ENCODE measurements at places on chromosomes 13 and 19.

DNA sequence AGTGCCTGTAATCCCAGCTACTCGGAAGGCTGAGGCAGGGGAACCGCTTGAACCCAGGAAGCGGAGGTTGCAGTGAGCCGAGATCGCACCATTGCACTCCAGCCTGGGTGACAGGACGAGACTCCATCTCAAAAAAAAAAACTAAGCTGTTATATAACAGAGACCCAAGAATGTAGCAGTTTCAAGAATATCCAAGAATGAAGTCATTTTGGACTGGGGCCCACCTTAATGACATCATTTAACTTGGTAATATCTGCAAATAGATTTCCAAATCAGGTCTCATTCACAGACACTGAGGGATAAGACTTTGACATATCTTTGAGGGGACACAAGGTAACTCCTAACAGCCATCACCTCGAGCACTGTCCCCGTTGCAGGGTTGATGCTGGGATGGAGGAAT is 36.5 kb upstream of the MRI1 start:
- peak; percentile 47 for DNase-seq

GRCh38 chr13:87453244-87453643 is 217.9 kb upstream of the SLITRK5 start:
- DNase-seq = no peak

DNA sequence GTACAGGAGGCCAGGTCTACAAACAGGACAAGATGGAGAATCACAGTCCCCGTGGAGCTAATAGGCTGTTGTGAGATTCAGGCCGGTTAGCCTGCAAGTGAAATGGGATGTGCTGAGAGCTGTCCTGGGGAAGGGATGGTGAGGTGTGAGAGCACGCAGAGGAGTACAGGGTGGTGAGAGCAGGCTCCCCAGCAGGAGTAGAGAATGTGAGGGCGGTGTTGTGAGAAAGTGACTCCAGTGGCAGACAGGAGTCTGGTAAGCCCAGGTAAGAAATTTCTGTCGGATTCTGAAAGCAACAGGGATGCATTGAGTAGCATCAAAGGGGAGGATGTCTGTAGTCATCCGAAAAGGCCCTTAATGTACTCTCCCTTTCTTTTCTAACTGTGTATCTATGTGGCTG is 50.7 kb upstream of the GPR183 start:
- DNase-seq = no peak

DNA sequence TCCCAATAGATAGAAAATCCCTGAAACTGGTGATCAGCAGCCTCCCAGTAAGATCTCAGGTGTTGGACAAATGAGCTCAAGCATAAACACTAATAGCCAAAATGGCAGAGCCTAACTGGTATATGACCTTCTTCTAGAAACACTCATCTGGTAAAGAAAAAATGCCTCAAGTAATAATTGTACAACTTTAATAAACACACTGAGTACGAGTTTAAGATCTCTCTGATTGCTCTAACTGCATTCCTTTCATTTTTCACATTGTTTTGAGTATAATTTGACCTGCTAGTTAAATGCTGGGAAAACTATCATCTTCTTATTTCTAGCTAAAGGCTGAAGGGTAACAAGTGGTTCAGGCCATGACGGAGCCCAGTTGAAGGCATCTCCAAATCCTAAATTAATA is 2009.5 kb upstream of the PCDH20 start:
- DNase-seq = peak; percentile 67

DNA sequence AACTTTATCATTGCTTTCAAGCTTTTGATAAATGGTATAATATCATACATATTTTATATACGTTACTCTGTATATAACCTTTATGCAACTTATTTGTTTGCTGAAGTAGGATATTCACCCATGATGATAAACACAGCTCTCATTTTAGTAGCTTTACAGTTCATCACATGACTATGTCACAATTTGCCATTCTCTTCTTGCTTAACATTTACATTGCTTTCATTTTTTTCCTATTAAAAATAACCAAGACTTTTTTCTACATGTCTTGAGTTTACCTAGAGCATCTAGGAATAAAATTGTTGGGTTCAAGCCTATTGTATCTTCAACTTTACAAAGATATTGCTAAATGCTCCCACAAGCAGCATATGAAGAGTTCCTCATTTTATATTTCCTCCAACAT is 54.0 kb downstream of the KCNRG start:
- peak; percentile 68 for DNase-seq

- peak; percentile 71 for DNase-seq
Observed at GRCh38 chr13:77565635-77566034, 30.1 kb downstream of the SCEL start.

GRCh38 chr19:46515879-46516350 is 20.2 kb upstream of the PNMA8B start:
- DNase-seq = peak; percentile 67

DNA sequence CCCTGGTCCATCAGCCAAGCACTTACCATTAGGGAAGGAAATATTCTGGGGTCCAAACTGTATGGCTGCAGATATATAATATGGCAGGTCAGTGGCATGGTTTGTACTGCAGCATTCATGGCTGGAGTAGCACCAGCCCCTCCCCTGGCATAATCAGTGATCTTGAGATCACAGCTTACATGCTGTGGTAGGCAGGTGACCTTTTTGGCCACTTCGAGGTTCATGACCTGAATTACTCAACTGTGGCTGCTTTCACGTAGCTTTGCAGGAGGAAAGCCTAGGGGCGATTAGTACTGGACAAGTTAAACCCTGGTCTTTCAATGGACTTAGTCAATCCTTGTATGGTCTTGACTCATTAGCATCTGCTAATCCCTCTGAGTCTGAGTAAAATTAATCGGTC is 169.8 kb downstream of the SPRY2 start:
- no peak for DNase-seq

DNA sequence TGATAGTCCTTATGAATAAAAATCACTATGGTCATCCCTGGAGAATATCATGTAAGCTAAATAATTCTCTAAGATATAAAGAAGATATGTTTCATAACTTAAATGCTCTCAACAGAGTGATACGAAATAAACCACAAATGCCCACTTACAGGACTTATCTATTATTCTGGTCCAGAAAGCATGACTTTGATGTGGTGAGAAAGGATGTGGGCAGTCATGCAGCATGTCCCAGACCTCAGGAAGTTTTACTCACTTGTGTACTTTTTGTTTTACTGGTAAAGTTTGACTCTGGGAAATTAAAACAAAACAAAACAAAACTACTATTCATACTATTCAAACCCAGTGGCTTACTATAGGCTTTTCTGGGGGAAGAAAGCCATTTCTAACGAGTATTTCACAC is 483.2 kb upstream of the SLITRK6 start:
- DNase-seq = peak; percentile 23

DNA sequence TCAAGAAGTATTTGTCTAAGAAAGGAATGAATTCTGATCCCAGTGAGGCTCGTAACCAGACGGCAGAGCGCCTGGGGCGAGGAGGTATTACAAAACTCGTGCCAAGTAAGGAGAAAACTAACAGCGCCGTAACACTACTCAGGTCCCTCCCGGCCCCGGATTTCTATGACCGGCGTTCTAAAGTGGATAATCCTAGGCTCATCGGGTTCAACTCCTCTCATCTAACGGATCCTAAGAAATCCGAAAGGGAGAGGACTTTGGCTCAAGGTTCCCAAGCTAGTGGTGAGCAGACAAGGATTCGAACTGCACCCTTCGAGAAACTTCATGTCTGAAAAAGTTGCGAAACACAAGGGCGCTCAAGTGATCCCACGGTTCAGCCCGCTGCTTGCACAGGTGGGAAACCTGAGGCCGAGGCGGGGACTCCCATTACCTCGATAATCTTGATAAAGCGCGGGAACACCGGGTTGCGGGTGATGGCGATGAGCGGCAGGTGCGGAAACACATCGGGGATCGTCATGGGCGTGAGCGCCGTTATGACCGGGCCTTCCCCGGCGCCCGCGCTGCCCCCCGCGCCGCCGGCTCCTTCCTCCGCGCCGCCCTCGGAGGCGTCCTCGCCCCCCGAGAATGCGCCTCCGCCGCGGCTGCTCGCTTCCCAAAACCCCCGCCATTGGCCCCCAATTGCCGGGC is 529 bp downstream of the LONP1 start:
- DNase-seq = peak; percentile 38

- DNase-seq = no peak
Observed at GRCh38 chr19:38389957-38390924, 1.7 kb downstream of the SPRED3 start.

DNA sequence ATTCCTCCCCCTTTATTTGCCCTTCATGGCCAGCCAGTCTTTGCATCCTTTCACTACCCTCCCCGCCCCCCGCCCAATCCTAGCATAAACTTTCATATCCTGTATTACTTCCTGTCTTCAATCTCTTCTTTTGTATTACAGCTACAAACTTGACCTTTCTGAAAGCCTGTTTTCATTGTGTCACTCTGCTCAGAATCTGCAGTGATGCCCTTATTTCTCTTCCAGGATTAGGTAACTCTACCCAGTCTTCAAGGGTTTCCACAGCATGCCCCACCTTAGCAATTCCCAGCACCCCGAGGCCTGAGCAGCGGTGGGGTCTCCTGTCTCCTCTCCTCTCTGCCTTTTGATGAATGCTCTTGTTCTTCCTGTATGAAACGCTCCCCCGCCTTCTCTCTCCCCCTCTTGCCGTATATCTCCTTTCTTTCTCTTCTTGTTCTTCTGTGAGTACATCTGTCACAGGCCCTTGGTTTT is 145.6 kb downstream of the SHISA2 start:
- DNase-seq = no peak

- DNase-seq = no peak
Observed at GRCh38 chr19:53880711-53881481, 1.1 kb upstream of the PRKCG start.

DNA sequence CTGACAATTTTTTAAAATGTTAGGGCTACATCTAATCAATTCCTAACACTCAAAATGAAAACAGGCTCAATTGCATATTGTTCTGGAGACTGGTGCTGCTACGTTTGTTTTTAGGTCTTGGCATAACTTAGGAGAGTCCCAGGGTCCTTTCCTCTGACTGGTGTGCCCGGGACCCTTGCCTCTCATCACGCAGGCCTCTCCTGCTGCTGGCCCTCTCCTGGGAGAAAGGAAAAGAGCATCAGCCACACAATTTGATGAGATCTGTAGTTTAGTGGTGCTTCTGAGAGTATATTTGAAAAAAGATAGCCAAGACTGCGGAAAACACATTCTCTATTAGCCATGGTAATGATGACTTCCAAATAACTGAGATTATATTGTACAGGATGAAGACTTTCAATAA is 380.0 kb downstream of the KLF12 start:
- no peak for DNase-seq

DNA sequence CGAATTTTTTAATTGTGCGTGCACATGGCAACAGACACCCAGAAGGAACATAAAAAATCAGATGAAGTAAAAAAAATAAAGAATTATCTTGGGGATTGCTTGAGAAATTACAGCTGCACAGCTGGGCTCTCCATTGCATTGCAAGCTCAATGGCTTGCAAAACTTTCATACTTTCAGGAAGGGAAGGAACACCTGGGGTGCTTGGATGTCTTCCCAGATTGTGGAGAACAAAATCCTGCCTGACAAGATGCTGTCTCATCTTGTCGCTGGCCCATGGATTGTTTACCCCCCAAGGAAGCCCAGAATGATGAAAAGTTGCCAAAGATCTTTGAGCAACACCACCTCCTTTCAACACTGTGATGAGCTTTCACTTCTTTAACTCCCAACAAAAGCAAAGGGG is 11.0 kb upstream of the CASP14 start:
- DNase-seq = peak; percentile 95

GRCh38 chr19:31625056-31625455 is 275.8 kb upstream of the TSHZ3 start:
- DNase-seq = no peak

DNA sequence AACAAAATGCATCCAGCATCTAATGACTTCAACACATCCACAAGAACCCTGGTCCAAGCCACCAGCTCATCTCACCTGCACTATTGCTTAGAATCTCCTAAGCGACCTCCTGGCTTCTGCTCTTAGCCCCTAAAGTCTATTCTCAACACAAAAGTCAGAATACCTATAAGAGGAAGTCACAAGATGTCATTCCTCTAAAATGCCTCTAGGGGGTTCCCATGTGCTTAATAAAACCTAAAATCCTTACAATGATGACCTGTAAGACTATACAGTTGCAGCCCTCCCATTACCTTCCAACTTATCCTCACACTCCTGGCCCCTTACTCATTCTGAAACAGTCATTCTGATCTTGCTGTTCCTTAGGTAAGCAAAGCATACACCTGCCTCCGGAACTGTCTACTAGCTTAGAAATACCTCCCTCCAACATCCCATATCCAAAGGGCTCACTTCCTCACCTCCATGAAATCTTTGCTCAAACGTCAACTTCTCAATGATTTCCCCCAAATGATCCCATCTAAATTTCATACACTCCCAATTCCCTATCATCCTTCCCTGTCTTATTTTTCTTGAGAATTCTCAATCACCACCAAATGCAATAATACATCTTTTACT is 10.0 kb downstream of the ATP7B start:
- peak; percentile 71 for DNase-seq
